ENCODE measurements at places on chromosomes 2 and 18.

DNA sequence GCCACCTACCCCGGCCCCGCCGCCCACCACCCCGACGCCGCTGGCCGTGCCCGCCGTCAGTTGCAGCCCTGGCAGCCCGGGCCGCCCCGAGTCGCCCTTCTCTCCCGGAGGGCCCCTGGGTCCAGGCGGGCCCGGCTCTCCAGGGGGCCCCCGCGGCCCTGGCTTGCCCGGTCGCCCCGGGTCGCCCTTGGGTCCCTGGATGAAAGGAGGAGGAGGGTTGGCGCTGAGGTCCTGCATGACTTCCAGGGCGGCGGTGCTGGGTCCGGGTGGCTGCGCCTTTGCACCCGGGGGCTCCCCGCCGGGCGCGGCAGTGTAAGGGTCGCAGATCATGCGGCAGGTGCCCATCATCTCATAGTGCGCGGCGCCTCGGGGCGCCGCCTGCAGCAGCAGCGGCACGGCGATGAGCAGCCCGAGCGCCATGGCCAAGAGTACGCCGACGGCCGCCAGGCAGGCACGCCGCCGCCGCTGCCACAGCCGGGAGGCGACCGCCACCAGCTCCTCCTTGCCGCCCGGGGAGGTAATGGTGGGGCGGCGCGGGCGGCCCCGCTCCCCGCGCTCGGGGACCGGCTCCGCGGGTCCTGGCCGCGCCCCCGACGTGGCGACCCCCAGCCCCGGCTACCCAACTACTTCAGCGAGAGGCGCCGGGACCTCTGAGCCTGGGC, 570 bp downstream of the C1QL2 start:
- DNase-seq: no peak

DNA sequence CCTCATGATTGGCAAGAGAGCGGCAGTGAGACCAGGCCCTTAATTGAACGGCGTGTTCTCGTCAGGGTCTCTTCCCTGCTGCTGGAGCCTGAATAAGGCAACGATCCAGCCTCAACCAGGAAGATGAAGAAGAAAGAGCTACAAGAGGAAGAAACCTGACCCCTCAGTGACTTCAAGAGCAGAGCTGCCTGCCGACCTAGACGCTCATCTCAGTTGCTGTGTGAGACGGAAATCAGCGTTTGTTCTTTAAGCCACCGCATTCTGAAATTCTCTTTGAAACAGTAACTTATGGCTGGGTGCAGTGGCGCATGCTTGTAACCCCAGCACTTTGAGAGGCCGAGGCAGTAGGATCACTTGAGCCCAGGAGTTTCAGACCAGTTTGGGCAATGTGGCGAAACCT, 29.6 kb upstream of the KCNG3 start:
- no peak for DNase-seq

- no peak for DNase-seq
Measured at GRCh38 chr2:149055751-149056150, 17.3 kb downstream of the LYPD6B start.

- DNase-seq: no peak
Measured at GRCh38 chr2:61343141-61343540, 127.7 kb downstream of the USP34 start.

DNA sequence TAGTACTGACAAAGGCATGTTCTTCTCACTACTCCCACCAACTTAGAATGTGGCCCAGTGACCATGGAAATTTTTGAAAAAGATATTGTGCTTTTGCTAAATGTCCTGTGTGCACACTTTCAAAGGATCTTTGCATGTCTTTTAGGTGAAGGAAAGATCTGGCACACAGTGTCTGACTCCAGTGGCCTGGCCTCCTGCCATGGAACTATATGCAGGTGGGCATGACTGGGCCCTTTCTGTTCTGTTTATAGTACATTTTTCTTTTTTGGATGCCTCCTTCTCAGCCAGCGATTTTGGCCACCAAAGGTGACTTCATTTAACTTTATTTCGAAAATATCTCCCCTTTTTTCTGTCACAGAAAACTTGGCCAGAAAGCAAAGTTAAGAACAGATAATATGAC, 999.7 kb upstream of the PIK3C3 start:
- no peak for DNase-seq

- DNase-seq: no peak
Measured at GRCh38 chr2:39898934-39899333, 119.9 kb upstream of the THUMPD2 start.
